ENCODE measurements at places on chromosomes 5 and 9.

DNA sequence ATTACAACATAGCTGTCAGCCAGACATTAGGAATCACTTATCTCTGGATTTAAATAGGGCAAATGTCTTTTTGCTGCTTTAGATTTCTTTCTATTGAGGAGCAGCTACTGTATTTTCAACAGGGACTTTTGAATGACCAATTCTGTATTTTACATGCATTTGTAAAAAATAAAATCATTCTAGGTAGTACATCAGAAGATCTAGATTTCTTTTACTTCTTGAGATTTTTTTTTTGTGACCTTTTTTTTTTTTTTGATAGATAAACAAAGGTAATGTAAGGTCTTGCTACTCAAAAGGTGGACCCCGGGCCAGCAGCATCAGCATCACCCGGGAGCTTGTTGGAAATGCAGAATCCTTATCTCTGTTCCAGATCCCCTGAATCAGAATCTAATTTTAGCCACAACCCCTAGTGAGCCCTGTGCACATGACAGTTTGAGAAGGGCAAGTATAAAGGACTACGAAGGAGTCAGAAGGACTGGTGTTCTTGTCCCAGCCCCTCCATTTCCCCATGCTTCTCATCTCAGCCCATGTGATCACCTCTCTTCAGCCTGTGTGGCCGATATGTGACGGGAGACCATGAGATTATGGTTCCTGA lies 37.7 kb upstream of the CKMT2 start:
- DNase-seq: no peak

GRCh38 chr5:168415971-168416370 lies 70.3 kb upstream of the RARS1 start:
- DNase-seq: no peak

DNA sequence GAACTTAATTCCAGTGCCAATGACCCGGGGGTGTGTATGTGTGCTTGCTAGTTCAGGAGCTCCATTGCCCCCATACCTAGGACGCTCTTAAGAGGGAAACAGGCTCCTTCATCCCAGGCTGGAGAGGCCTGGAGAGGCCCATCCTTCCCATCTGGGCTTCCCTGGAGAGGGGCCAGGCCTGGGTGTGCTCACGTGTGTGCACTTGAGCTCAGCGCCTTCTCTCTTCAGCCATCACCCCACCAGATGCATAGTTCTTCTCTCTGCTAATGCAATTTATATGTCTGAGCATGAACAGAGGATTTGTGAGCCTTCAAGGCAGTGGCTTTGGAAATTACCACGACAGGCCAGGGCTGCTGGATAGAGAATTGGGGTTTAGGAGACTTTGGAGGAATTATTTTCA lies 48.6 kb upstream of the SHB start:
- DNase-seq: no peak

DNA sequence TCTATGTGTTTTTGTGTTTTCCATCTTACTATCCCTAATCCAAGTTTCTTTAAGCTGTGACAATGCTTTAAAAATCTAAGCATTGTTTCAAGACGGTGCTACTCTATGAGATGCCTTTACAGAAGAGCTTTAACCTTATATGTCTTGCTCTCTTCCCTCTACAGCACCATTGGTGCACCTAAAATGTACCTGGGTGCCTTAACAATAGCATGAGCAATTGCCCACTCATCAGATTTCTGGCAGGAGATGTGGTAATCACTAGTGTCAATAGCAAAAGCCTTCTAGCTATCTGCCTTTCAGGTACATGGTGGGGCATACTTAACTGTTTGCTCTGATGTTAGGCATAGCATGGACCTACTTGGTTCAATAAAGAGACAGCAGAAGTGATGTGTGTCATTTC lies 222.3 kb upstream of the KIF2A start:
- DNase-seq: no peak

- DNase-seq: no peak
Measured at GRCh38 chr9:97441729-97442128, 29.8 kb downstream of the TDRD7 start.

DNA sequence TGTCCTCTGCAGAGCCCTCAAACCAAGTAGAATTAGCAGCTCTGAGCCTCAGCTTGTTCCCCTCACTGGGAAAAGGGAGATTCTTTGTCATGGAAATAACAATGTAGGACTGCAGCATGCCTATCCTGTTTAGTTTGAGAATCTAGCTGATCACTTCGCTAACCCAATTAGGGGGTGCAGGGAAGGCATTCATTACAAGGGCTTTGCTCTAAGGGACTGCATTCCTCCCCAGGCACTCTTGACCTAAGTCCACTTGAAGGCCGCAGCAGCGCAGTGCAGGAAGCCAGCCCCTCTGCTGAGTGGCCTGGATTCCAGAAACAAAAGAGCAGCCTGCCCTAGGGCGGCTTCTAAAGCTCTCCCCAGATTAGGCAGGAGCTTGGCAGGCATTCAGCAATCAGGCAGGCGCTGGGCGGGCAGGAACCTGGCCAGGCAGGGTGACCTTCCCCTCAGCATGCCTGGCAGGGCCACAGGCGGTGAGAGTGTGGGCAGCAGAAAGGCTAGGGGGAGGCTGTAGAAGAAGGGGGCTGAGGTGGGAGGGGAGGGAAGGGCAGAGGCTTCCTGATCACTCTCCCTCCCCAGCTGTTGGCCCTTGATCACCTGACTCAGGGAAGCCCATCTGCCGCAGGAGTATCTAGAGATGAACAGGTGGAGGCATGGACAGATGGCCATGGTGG lies 24.8 kb downstream of the CCNJL start:
- no peak for DNase-seq

GRCh38 chr9:71604197-71605063 lies 163.9 kb downstream of the CEMIP2 start:
- peak; percentile 69 for DNase-seq
